ENCODE measurements at places on chromosomes 13 and 19.

DNA sequence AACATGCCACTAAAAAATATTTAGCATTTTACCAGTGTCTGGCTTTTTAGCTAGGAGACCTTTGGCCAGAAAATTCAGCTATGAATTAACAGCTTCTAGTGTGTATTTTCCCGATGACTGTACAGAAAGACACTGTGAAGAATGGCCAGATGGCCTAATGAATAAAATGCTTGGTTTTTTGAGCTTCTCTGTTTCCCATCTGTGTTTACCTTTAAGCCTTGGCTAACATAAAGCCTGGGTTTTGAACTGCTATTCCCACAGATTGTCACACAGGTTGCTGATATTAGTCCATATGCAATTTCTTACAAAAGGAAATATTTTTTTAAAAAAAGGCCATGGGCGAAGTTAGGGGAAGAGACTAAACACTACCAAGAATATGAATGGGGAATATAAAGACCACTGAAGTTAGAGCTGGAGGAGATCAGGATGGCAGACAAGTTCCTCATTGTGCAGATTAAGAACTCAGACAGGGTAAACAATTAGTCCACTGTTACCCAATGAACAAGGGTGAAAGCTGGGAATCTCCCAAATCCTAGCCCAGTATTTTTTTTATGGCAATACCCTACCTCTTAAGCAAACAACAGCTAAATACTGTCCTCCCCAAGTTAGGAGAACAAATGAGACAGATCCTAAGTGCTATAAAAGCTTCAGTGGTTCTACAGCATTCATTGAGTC lies 95.1 kb downstream of the DCT start:
- DNase-seq, result no peak

DNA sequence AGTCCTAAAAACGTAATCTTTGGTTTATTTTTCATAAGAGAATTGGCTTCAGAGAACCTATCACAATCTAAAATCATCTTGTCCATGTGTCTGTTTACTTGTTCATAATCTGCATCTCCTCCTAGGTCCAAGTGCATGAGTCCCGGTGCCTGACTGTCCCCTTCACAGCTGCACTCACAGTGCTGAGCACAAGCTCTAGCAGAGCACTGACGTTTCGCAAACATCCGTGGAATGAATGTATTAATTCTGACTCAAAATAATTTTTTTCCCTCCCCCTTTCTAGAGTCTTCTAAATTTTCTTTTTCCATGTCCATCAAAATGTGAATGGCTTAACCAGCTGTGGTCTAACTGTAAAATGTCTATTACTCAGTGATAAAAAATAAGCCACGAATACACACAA lies 245.5 kb upstream of the TSHZ3 start:
- no peak for DNase-seq

GRCh38 chr19:16571822-16572331 lies 338 bp downstream of the SLC35E1 start:
- DNase-seq, result no peak

DNA sequence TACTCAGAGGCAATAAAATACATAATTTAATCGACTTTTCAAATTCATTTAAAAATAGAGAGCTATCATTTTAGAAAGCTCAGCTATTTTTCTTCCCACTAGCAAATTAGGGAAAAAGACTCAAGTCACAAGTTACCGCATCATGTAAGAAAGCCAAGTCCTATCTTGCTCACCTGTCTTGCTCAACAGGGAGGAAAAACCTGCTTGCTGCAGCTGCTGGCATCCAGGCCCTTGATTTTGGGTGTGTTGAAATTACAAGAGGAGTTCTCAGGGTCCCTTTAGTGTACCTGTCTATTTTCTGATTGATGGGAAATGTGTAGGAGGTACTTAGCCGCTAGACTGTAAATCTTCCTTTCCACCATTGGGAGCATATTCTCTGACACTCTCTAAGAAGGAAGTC lies 22.2 kb downstream of the SLC10A2 start:
- no peak for DNase-seq

- DNase-seq, result peak; percentile 34
Measured at GRCh38 chr19:42634409-42635232, 39.9 kb upstream of the CEACAM8 start.

GRCh38 chr13:110807546-110807945 lies 94.0 kb downstream of the ING1 start:
- DNase-seq, result no peak

DNA sequence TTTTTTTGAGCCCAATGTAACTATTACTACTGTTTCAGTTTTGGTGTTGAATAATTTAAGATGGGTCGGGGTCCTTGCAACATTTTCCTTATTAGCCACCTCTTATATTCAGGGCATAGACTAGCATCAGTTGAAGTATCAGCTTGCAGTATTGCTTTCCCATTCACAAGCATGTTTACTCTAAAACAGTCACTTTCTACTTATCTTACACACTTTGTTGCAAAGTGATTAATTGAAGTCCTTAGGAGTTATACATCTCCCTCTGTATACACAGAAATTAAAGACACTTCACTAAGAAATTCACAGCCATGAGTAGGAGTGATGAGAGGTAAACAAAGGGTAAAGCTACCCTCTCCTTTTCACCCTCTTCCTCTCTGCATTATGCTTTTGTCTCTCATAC lies 27.6 kb downstream of the SLAIN1 start:
- no peak for DNase-seq

DNA sequence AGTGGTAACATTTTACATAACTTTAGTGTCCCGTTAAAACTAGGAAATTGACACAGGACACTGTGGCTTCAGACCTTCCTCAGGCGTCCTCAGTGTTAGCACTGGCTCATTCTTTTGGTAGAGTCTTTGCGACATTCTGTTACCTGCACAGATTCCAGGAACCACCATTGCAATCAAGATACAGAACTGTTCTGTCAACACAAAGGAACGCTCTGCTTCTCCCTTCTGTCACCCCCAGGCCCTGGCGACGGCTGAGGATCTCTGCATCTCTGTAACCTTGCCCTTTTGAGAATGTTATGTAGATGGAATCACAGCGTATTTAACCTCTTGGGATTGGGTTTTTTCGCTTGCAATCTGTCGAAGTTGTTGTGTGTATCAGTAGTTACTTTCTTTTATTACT lies 22.6 kb downstream of the KDM4B start:
- DNase-seq, result no peak

- DNase-seq, result no peak
Measured at GRCh38 chr13:102276404-102276803, 125.4 kb downstream of the FGF14 start.

DNA sequence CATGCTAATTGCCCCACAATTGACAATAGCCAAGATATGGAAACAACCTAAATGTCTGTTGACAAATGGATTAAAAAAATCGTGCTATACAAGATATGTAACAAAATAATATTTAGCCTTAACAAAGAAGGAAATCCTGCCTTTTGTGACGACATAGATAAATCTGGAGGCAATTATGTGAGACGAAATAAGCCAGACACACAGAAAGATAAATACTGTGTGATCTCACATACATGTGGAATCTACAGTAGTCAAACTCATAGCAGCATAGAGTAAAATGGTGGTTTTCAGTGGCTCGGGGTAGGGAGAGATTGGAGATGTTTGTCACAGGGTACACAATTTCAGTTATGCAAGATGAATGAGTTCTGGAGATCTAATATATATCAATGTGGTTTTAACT lies 895.8 kb downstream of the SLITRK6 start:
- no peak for DNase-seq

DNA sequence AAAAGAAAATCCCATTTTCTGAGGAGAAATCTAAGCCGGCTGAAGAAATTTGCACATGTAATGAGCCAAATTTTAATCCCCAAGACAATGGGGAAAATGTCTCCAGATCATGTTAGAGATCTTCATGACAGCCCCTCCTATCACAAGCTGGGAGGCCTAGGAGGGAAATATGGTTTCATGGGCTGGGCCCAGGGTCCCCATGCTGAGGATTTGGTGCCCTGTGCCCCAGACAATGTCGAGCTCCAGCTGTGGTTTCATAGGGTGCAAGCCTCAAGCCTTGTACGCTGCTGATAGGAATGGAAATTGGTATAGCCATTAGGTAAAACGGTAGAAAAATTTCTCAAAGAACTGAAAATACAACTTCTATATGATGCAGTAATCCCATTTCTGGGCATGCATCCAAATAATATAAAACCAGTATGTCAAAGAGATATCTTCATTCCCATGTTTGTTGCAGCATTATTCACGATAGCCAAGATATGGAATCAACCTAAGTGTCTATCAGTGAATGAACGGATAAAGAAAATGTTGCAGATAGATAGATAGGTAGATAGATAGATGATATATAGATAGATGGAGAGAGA lies 19.3 kb upstream of the FREM2 start:
- peak; percentile 8 for DNase-seq

- DNase-seq, result peak; percentile 57
Measured at GRCh38 chr13:47437406-47437805, 540.6 kb upstream of the HTR2A start.

- DNase-seq, result peak; percentile 6
Measured at GRCh38 chr19:56360841-56361240, 32.5 kb downstream of the ZNF582 start.

GRCh38 chr19:7823686-7824301 lies 6.2 kb upstream of the EVI5L start:
- DNase-seq, result no peak

- no peak for DNase-seq
Measured at GRCh38 chr13:74017301-74018061, 116.7 kb downstream of the KLF12 start.

GRCh38 chr13:38483623-38484022 lies 134.0 kb downstream of the UFM1 start:
- no peak for DNase-seq

DNA sequence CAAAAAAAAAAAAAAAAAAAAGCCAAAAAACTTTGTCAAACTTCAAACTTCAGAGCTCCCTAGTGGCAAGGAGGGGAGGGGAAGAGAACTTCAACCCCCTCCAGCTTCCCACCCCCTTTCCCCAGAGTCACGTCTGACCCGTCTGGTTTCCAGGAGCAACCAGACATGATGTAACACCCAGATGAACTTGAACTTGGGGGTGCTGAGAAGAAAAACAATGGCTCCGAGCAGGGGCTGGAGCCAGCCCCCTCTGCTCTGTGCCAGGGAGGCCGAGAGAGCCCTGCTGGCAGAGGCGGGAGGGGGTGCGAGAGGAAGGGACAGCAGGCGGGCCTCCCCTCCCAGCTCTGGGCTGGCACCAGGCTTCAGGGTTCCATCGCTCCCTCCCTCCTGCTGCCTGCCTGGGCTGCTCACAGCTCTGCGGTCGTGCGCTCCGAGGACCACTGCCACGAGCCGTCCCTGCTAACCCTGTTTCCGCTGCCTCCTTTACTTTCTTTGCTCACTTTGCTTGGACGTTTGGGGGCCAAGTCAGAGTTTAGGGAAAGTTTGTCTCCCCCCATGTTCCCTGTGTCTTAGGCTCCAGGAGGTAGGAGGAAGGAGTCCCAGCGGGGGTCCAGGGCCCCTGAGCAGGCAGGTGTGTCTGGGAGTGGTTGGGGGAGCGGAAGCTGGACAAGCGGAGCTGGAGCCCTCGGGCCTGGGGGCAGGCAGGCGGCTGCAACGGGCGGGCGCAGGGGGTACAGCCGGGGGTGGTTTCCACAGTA lies 11.1 kb downstream of the LYL1 start:
- DNase-seq, result peak; percentile 98

DNA sequence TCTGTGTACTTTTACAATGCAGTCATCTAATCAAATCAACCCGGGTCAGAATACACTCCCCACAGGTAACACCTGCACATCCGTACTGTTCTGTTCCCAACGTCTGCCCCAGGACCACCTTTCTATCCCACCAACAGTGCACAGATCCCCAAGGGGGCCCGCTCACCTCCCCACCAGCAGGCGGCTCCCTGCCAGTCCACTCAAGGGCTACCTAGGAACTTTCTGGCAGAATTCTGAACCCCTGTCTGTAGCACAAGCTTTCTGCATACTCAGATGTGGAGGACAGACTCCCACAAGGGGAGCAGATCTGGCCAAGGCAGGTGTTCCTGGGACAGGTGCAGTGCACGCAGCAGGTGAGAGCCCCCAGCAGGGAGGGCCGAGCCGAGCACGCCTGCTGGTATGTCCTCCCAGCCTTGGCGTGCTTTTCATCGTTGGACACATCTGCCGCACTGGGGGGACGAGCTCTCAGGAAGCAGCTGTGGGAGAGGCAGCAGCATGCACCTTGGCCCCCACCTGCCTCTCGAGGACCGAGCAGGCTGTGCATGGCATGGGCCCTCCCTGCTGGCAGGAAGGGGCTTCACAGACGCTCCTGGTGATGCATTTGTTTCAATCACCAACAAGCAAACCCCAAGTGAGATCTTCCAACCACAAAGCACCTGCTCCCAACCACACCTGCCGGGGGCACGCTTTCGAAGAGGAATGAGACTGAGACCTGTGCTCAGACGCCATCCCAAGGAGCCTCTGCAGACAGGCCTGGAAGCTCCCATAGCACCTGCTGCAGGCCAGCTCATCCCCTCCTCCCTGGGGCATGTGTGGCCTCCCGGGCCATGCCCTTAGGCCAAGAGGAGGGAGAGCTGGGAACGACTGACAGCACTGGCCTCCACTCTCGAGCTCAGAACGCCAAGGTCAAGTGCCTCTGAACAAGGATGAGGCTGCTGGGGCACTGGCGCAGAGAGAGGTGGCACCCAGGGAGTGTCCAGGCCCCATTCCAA lies 35.9 kb downstream of the RAB20 start:
- DNase-seq, result no peak

GRCh38 chr19:12932392-12933286 lies 872 bp downstream of the FARSA start:
- DNase-seq, result no peak

GRCh38 chr19:39996218-39996810 lies 546 bp upstream of the ZNF546 start:
- DNase-seq, result peak; percentile 66
